PC-9 (cell line): ENCODE measurements at places on chromosomes 2 and 18.

DNA sequence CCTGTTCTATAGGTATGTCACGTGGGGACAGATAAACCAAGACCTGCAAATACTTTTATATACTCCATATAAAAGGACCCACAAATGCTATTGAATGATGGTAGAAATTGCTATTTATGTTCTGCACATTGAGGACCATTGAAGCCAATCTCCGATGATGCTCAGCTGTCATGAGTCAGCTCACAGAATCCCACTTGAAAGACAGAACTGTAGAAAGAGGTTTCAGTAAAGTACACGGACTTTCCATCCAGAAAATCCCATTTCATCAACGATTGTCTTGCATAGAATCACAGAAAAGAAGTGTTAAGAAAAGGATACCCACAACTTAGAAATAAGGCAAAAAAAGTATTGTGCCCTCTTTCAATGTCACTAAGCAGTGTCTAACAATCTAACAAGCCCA is 169.0 kb upstream of the COPS8 start:
- no peak for DNase-seq

DNA sequence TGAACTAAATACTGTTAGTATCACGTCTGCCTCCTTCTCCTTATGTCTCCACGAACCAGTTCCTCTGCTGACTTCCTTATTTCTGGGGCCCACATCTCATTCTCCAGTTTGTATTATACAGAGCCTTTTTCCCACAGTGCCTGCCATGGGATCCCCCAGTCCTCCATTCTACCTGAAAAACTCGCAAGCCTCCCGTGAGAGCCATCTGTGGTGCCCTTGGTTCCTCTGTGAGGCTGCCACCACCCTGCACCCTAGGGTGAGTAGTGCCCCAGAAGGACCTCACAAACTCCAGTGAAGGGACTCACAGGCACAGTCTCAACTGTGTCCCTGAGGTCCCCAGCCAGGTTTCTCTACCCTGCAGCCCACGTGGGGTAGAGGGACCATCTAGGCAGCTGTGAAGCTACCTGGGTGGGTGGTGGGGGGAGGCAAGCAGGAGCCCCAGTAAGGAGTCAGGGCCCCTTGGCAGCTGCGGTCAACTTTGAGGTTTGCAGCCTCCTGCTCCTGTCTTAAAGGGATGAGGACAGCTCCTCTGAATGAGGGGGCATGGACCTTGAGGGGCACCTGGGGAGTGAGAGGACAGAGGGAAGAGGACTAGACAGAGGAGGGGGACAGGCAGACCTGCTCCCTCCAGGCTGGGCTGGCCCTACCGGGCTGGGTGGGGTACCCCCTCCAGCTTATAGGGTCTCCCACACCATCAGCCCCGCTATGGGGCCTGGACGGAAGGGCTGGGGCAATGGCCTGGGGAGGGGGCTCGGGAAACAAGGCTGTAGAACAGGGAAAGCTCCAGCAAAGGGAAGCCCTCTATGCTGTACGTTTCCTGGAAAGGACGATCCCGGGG is 1.0 kb downstream of the PSTPIP2 start:
- DNase-seq = no peak

DNA sequence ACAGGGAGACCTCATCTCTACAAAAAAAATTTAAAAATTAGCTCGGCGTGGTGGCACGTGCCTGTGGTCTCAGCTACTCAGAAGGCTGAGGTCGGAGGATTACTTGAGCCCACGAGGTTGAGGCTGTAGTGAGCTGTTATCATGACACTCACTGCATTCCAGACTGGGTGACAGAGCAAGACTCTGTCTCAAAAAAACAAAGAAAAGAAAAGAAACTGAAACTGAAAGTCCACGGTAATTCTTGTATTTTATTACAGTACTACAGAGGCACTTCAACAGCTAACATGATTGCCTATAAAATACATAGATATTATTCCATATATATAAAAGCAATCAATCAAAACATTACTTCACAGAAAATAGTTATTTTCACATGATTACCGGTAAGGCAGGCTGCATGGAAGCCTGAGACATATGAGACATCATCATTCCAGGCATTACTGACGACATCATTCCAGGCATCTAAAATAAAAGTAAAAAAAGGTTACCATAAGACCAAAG is 23.1 kb downstream of the PRPF40A start:
- no peak for DNase-seq

DNA sequence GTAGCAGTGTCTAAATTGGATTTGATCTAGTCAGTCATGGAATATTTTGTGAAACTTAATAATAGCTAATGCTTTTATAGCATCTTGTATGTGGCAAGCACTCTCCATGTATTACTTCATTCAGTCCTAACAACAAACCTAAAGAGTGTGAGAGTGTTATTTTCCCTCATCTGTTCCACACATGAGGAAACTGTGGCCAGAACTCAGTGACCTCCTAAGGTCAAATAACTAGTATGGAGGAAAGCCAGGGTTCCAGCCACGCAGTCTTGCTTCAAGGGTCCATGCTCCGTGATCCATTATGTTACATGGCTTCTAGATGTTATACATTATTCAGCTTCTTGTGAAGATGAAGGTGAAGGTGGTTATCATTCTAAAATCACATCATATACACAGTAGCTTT is 45.5 kb downstream of the TWSG1 start:
- DNase-seq = no peak

GRCh38 chr2:222673883-222674282 is 2.4 kb downstream of the MOGAT1 start:
- DNase-seq = no peak

GRCh38 chr2:3659447-3660432 is 1.7 kb downstream of the ALLC start:
- DNase-seq = no peak

DNA sequence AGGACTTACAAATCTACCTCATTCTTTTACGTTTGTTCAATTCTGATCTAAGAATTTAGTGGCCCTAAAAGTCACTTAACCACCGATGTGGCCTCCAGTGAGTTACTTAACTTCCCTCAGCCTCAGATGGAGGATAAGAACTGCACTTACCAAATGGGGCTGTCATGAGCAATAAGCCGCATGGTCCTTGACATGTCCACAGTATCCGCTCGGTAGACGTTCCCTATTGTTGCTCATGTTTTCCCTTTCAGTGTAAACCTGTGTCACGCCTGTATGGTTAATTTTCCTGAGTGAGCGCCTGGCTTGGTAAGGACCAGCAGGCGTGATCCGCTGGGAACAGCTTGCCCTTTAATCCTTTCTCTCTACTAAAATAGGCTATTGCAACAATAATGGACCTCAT is 20.3 kb downstream of the SEC11C start:
- DNase-seq = no peak

DNA sequence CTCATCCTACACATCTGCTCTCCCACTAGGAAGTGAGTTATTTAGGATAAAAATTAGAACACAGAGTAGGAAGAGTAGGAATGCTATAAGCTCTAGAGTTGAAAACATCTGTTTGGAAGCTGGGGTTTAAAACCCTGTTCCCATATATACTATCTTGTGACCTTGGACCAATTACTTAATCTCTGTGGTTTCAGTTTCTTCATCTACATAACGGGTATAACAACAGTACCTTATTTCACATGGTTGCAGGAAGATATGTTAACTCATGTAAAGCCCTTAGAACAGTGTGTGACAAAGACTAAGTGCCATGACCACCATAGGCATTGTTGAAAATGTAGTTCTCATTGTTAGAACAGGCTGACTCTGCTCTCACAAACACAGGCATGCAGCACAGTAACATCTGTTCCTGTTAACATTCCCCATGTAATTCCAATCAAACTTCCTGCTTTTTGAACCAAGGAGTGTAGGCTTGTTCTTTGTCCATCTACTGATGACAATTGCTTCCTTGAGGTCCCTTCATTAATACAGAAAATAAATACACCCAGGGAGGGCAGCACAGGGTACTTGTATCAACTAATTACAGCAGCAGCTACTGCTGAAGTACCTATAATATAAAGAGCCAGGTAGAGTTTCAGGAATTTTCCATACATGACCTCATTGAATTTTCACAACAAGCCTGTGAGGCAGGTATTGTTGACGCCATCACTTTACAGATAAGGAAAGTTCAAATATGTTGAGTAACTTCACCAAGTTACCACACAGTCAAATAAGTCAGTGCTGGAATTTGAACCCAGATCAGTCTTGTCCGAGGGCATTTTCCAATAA is 204.2 kb downstream of the L3MBTL4 start:
- DNase-seq = no peak

GRCh38 chr18:76013057-76013456 is 482.0 kb downstream of the ZNF516 start:
- no peak for DNase-seq

DNA sequence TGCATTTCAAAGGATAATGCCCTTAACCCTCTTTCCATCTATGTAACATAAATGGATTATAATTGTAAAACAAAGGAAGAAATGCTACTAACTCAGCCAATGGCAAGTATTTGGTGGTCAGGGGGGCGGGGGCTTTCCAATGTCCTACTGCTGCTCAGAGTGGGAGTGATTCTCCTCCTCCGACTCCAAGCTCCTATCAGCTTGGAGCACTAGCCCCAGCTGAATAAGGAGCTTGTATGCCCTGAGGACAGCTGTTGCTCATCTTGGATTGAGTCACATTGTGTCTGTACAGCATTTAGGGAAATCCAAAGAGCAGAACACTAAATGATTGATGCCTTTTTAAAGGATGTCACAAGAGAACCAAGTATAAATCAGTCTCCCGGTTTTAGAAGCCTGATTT is 105.6 kb upstream of the ZNF521 start:
- DNase-seq = no peak

DNA sequence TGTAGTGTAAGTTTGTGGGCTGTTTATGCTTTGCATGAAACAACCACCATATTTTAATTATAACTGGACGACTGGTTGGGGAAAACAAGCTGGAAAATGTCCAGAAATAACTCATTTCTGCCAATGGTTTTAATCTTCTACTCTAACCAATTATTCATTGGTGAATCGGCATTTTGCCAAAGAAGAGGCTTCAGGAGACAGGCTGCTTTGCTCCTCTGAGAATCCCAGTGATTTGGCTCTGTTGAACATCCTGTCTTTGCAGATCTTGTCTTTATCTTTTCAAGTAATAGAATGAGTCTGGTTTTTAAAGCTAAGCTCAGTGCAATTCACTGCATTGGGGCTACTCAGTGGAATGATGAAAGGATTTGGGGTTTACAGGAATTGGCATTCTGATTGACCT is 109.6 kb downstream of the APOB start:
- DNase-seq = no peak

DNA sequence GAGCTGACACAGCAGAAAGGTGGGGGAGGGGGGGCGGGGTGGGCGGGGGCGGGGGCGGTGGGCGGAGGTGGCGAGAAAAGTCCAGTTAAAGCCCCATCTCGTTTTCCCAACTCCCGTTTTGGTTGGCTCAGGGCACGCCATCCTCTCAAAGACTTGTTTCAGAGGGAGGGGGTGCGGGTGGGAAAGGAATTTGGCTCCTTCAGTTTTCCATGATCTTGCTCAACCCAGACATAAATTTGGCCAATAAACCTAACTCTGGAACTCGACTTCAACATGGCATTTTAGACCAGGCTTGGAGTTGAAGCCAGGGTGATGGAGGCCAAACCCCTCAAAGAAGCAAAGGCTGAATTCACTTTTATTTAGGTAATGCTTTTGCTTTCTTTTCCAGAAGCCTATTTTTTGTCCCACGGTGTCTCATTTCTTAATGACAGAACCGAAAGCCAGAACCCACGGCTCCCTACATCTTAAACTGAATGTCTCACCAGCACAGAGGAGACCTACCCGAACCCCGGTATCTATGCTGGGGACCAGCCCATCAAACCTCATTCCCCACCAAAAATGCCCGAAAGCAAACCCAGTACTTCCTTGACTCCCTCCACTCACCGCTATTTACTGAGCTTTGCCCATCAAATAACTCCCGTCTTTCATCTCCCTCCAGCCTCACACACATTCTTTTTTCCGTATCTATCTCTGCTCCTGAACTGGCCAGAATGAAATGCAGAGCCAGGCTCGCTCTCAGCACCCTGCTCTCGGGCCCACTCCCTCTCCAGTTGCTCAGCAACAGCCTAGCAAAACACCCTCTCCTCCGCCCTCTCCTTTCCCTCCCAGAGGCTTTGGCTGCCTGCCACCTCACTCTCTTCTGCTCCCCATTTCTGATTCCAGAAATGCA is 4.3 kb downstream of the IGFBP5 start:
- peak; percentile 42 for DNase-seq

GRCh38 chr2:50648041-50648700 is 383.8 kb downstream of the NRXN1 start:
- no peak for DNase-seq

DNA sequence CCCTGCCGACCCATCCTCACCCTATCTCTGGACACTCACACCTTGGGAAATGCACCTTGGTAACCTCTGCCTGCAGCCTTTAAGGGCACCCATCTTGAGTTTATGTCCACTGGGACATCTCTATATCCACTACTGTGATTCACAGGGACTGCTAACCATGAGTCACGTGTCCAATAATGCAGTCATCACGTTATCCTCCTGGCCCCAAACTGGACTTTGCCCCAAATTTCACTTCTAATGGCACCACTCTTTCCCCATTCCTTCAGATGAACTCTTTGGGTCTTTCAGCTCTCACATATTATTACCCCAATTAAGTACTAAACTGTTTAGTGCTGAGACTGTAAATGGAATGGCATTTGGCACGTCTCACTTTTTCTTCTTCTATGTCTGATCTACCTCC is 71.2 kb upstream of the TMEM200C start:
- DNase-seq = no peak

DNA sequence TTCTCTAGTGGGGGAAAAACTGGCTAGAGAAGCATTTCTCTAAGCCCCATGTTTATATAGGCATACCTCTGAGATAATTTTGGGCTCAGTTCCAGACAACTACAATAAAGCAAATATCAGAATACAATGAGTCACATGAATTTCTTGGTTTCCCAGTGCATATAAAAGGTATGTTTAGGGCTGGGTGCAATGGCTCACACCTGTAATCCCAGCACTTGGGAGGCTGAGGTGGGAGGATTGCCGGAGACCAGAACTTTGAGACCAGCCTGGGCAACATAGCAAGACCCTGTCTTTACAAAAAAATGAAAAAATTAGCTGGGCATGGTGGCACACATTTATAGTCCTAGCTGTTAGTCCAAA is 22.2 kb downstream of the TSN start:
- DNase-seq = peak; percentile 84

DNA sequence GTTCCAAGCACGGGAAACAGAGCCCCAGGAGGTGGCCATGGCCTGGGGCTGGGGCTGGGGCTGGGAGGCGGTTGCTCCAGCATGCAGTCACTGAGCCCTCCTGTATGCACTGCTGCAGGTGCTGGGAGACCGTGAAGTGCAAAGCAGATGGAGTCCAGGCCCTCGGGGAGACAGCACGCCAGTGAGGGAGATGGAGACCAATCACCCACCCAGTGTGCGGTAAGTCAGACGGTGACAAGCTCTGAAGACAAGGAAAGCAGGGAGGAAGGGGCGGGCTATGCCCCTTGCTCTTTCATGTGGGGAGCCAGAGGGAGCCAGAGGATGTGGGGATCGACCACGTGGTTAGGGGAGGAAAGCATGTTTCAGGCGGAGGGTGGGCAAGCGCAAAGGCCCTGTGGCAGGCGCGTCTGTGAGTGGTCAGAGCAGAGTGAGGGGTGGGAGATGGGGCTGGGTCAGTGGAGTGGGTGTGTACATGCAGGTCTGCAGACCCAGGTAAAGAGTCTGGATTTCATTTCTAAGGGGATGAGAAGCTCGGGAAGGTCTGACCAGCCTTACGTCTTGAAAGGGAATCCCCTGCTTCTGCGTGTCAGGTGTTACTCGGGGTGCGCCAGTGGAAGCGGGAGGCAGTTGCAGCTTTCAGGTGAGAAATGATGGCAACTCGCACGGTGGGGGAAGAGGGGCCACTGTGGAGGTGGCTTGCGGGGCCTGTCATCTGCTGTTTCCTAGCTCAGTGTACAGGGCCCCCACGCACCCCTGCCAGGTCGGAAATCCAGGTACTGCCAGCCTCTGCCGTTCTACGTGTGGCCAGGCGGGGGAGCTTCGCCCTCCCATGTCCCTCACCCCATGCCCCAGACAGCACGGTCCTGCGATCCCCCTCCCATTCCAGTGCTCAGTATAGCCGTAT is 19.4 kb downstream of the RRM2 start:
- no peak for DNase-seq
